ENCODE measurements at places on chromosomes 4 and X. TPM values are rescaled to one million over a fixed set of nuclear protein-coding genes. Genes with fewer than 3 reads are reported as not detected.

SH3D19 gene
- 61.6 TPM for total RNA-seq

MND1 gene
- total RNA-seq: 4.3 TPM

FAM9B gene
- total RNA-seq: not detected

BEX5 gene
- 7.4 TPM for total RNA-seq

WNK3 gene
- total RNA-seq: 12.5 TPM

USP27X gene
- total RNA-seq: 6.1 TPM

APELA gene
- 1.6 TPM for total RNA-seq

PAGE5 gene
- total RNA-seq: not detected

POU4F2 gene
- 0.33 TPM for total RNA-seq

SNCA gene
- total RNA-seq: 8.9 TPM

BTK gene
- total RNA-seq: 0.96 TPM

SLC10A6 gene
- 0.24 TPM for total RNA-seq

SNX25 gene
- total RNA-seq: 24.2 TPM

FHDC1 gene
- 3.1 TPM for total RNA-seq

ADH7 gene
- not detected for total RNA-seq

NEUROG2 gene
- not detected for total RNA-seq

AFP gene
- 23,697 TPM for total RNA-seq

ANOS1 gene
- total RNA-seq: 6.4 TPM

C4orf51 gene
- total RNA-seq: not detected

GUCY1A1 gene
- 41.2 TPM for total RNA-seq

SPANXN3 gene
- total RNA-seq: 0.52 TPM

CTAG1B gene
- total RNA-seq: not detected

PCYT1B gene
- 17.1 TPM for total RNA-seq

FOXR2 gene
- not detected for total RNA-seq

DOK7 gene
- not detected for total RNA-seq

CSAG2 gene
- total RNA-seq: not detected

CSAG3 gene
- not detected for total RNA-seq

SSX1 gene
- not detected for total RNA-seq

S100G gene
- 51.1 TPM for total RNA-seq

MGAT4D gene
- not detected for total RNA-seq

CXCL10 gene
- 2.8 TPM for total RNA-seq

ENPP6 gene
- total RNA-seq: 0.03 TPM

HSFX2 gene
- total RNA-seq: not detected

UTP14A gene
- total RNA-seq: 13.1 TPM

HTT-AS gene
- total RNA-seq: not detected

Data from hepatocyte (in vitro differentiated cells).